ENCODE measurements at places on chromosomes 11 and 22.

DNA sequence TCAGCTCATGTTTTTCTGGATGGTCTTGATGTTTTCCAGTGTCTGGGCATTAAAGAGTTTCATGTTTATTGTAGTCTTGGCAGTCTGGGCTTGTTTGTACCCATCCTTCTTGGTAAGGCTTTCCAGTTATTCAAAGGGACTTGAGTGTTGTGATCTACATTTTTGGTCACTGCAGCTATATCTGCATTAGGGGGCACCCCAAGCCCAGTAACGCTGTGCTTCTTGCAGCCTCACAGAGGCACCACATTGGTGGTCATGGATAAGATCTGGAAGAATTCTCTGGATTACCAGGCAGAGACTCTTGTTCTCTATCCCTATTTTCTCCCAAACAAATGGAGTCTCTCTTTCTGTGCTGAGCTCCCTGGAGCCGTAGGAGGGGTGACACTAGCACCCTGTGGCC lies 451.5 kb upstream of the FAT3 start:
- DNase-seq = no peak

DNA sequence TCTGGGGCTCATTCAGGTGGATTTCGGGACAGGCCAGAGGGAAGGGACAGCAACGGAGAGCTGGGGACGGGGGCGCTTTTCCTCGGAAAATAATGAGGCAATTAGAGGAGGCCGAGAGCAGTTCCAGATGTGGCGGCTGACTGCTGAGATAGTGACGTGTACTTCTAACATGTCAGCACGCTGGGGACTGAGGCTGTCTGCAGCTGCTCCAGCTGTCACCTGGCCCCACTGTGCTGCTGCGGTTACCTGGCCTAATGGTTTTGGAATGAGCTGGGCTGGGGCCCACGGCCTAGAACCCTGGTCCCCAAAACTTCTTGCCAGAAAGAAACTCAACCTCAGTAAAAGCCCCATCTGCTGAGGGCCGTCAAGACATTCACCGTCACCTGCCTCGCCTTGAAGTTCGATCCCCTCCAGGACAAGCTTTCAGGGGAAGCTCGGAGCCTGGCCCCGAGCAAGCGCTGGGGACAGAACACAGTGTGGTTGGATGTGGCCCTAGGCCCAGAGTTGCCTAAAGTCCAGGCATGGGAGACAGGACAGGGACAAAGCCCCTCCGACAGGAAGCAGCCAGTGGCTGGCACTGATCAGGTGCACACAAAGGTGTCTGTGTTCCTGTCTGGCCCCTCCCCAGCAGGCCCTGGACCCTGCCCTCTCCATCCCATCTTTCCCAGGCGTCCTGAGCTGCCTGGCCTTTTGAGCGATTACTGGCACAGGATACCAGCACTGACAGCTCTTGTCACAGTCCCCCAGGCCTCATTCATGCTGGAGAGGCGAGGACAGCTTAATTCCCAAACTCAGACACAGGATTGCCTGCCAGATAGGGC lies 22.1 kb downstream of the RPUSD4 start:
- no peak for DNase-seq

DNA sequence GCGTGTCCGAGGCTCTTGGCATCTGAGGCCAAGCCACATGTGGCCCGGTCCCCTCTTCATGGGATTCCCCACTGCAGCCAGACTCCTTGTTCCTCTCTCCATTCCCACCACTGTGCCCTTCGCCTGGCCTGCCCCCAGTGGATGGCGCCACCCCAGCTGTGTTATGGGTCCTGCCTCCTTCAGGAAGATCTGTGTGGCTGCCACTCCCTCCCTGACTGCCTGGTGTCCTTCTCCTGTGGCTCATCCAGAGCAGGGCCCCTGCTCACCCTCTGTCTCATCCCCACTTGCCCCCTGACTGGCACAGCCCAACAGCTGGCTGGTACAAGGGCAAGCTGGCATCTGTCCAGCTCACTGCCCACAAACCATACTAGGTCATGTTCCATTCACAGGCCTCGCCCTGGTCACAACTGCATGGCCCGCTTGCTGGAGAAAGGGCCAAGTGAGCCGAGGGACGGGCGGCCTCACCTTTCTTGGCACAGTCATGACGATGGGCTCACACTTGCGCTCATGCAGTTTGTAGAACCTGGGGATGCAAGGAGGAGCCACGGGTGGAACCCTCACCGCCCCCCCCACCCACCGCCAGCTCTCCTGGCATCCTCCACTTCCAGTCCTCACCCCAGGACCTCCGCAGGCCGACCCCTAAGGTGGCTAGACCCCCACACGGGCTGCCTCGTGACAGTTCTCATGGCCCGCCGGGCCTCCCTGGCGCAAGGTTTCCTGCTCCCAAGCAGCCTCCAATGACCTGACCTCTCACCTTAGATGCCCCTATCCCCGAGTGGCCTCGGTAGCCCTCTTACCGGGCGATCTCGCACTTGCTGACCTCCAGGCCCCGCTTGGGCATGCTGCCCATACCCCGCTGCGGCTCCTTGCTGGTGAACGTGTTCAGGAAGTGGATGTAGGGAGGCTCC lies 2.1 kb upstream of the PTPRCAP start:
- no peak for DNase-seq

DNA sequence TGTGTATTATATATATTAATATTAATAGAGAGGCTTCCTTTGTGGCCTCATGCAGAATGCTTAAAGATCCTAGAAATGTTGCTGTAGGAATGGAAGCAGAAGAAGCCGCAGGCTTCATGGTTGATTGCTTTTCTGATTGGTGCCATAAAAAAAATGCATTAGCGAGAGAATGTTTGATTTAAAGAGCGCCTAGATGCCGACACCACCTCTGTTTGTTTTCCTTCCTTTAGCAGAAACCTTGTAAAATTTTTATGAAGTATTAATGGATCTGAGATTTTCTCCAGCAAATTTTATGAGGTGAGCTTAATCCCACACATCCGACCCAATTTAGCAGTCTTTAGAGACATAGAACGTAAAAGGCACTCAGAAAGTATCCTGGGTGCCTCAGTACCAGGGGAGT lies 587.5 kb downstream of the NTM start:
- DNase-seq = no peak

- no peak for DNase-seq
Measured at GRCh38 chr11:34970480-34970879, 54.1 kb downstream of the PDHX start.

DNA sequence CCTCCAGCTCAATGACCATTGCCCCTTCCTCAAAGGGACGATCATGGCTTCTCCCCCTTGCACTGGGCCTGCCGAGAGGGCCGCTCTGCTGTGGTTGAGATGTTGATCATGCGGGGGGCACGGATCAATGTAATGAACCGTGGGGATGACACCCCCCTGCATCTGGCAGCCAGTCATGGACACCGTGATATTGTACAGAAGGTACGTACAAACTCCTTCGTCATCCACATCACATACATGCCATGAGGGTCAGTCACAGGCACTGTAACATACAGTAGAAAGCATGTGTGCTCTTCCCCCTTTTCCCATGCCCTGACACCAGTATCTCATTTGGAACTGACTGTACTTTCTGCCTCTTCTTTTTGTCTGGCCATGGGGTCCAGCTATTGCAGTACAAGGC lies 4.0 kb downstream of the TAF10 start:
- no peak for DNase-seq

Measured in stimulated activated CD4-positive, alpha-beta T cell treated with anti-CD3 and anti-CD28 coated beads, Interleukin-4, amount 100 ng/mL, for 48 hours (primary cell).